Activated naive CD4-positive, alpha-beta T cell treated with Interleukin-2 at 50 U/mL for 16 hours (primary cell): ENCODE measurements at places on chromosomes 5 and 9.

GRCh38 chr5:172956228-172956627 is 3.0 kb upstream of the RPL26L1 start:
- no peak for DNase-seq

DNA sequence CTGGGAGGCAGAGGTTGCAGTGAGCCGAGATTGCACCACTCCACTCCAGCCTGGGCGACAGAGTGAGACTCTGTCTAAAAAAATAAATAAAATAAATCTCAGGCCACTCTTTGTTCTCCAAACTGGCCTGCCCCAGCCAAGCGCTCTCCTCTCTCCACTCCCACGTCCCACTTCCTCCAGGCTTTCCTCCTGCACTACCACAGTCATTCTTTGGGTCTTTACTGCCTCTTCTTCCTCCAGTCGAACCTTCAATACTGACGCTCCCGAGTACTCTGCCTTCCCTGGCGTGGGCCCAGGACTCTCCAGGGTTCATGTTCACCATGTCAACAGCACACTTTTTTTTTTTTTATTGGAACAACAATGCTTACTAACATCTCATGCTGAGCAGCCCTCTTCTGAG is 23.9 kb downstream of the RNF130 start:
- DNase-seq, result no peak

GRCh38 chr5:38935437-38935836 is 89.6 kb downstream of the OSMR start:
- DNase-seq, result no peak

GRCh38 chr5:180013678-180014077 is 57.9 kb downstream of the RNF130 start:
- DNase-seq, result no peak

GRCh38 chr5:143886096-143886495 is 74.1 kb downstream of the HMHB1 start:
- no peak for DNase-seq

DNA sequence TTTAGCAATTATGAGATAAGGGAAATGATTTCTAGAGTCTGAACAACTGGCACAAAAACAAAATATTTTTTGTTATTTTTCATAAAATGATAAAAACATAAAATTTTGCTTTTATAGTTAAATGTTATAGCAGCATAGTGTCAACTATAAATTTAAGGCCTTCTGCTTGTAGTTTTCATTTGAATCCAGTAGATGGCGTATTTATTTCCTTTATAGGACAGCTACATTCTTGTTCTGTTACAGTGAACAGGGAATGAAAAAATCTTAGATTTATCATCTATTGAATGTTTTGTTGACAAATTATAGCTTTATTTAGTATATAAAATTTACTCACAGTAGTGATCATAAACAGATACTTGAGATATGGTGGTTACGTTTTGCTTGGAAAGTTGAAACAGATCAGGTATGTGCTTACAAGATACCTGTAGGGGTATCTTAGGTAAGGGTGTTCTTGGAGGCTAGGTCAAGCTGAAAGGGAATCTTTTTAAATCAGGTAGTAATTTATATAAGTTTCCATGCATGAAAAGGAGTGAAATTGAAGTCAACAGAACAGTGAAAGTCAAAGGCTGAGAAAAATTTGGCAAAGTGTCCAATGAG is 239.3 kb upstream of the GRIN3A start:
- no peak for DNase-seq

DNA sequence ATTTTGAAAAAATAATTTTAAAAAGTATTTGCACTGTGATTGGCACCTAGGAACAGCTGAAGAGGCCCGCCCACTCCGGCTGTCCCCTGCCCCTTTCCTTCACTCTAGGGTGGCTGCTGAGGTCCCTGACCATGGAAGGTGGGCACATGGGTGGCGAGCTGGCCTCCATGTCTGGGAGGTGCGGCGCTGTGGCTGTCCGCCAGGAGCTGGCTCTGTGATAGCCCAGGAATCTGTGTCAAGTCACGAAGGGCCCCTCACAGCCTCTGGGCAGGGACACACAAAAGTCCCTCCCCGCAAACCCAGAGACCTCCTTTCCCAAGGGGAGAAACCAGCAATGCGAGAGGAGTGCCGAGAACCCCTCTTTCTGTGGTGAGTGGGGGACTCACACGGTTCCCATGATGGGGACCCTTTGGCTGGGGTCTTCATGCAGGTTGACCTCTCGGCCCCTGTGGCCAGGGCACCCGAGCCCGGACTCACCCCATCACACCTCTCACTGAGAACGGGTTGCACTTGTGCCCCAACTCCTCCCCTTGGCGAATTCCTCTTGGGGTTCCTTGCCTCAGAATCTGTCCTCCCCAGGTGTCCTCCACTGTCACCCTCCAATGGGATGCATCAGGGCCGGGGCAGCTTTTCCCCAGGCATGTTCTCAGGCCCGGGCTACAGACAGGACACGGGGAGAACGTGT is 168.0 kb downstream of the GAPVD1 start:
- DNase-seq, result no peak

GRCh38 chr9:120694559-120694958 is 19.7 kb downstream of the MEGF9 start:
- no peak for DNase-seq

DNA sequence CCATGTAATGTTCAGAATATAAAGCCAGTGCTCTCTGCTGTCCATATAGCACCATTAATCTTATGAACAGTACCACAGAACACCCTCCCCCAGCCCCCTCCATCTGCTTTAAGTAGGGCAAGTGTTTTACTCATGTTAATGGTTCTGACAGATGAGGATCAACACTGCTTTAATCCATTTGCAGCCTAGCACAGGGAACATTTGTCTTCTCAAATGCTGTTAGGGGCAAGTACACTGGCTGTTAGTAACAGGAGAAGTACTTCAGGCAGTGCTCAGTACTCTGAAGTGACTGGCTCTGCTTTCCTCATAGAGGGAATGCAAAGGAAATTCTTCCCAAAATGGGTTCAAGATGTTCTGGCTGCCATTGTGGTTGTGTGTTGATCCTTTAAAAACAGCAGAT is 202.6 kb downstream of the DCP2 start:
- no peak for DNase-seq

GRCh38 chr5:179792612-179793467 is 946 bp upstream of the LTC4S start:
- no peak for DNase-seq

GRCh38 chr9:126548312-126548711 is 65.4 kb upstream of the LMX1B start:
- DNase-seq, result no peak

- no peak for DNase-seq
Measured at GRCh38 chr9:12595400-12595799, 97.8 kb upstream of the TYRP1 start.

GRCh38 chr5:115857626-115858349 is 16.1 kb downstream of the AP3S1 start:
- no peak for DNase-seq
